SJSA1 (cell line): ENCODE measurements at places on chromosomes 2 and 18. TPM values are rescaled to one million over a fixed set of nuclear protein-coding genes. Genes with fewer than 3 reads are reported as not detected.

CLHC1 gene
- 6.6 and 15.9 TPM in 2 replicates for total RNA-seq

DNA sequence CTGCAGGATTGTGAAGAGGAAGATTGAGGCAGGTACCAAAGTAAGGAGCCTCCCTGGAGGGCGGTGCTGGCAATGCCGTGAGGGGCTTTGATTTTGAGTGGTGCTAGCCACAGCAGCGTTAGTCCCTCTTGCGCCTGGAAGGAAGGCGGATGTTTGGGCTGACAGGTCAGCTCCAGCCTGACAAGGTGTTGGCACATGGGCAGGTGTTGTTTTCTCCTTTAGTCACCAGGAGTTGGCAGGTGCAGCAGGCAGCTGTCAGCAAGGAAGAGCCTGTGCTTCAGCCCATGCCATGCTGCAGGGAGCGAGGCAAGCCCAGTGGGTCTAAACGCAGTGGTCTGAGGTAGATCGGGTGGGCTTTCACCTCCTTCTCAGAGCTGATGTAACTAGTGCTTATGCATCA, 8.5 kb downstream of the SEC11C start:
- no peaks in the 10 kb centered on the region for H3K27me3 ChIP-seq
- no peak overlapping the region for H3K4me3 ChIP-seq
- H3K36me3 ChIP-seq, result no peaks in the 10 kb centered on the region
- no peak overlapping the region for H3K27ac ChIP-seq

DNA sequence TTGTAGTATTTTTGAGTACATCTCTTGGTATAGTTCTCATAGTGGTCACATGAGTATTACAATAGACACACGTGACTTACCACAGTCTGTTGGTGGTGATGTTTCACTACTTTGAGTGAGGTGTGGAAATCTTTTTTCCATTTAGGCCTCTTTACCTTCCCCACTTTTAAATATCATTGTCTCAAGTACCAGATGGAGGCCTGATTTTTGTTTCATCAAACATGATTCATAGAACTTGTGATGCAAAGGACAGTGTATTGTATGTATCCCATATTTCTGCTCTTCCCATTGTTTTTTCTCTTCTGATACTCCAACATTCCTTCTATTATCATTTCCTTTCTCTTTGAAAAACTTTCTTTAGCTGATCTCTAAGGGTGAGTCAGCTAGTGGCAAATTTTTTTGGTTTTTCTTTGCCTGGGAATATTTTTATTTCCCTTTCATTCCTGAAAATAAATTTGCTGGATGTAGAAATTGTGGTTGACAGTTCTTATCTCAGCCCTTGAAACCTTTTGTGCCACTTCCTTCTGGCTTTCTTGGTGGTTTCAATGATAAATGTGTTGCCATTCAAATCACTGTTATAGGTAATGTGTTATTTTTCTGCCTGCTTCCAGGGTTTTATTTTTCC, 32.8 kb downstream of the RFX8 start:
- H3K4me1 ChIP-seq, result peaks cover 46% of the 10 kb centered on the region
- DNase-seq, result peak; percentile 86
- H3K36me3 ChIP-seq, result no peaks in the 10 kb centered on the region; the same call in 1 of the 2 replicates

- no peaks in the 10 kb centered on the region for H3K27me3 ChIP-seq
- H3K36me3 ChIP-seq, result no peaks in the 10 kb centered on the region
- no peak overlapping the region for H3K27ac ChIP-seq
- H3K4me3 ChIP-seq, result no peak overlapping the region
- no peak for DNase-seq
Measured at GRCh38 chr2:40827392-40827791, 375.5 kb upstream of the SLC8A1 start.

GRCh38 chr2:5839550-5839949, 147.4 kb downstream of the SOX11 start:
- DNase-seq, result no peak
- H3K27me3 ChIP-seq, result no peaks in the 10 kb centered on the region
- no peak overlapping the region for H3K27ac ChIP-seq

- no peaks in the 10 kb centered on the region for H3K36me3 ChIP-seq
- no peak overlapping the region for H3K4me3 ChIP-seq
- H3K27ac ChIP-seq, result no peak overlapping the region; the same call in 1 of the 2 replicates
Measured at GRCh38 chr2:215522237-215522636, 86.4 kb upstream of the FN1 start.

DNA sequence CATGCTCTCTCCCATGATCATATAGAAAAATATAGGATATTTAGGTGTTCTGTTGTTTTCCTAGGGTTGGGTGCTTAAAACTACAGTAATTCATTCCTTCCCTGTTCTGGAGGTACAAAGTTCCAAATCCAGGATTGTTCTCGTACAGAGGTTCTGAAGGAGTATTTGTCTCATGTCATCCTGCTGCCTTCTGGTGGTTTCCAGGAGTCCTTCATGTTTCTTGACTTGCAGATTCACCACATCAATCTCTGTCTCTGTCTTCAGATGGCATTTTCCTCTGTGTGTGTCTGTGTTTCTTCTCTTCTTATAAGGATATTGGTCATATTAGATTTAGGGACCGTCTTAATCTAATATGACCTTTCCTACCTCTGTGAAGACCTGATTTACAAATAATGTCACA, 397.9 kb downstream of the NYAP2 start:
- DNase-seq, result no peak
- H3K4me3 ChIP-seq, result no peak overlapping the region
- H3K4me1 ChIP-seq, result no peaks in the 10 kb centered on the region
- no peaks in the 10 kb centered on the region for H3K27me3 ChIP-seq
- H3K36me3 ChIP-seq, result no peaks in the 10 kb centered on the region
- H3K27ac ChIP-seq, result no peak overlapping the region

GRCh38 chr2:233349005-233349998, 5.0 kb upstream of the DGKD start:
- no peak for DNase-seq
- H3K27me3 ChIP-seq, result no peaks in the 10 kb centered on the region
- H3K4me3 ChIP-seq, result no peak overlapping the region
- H3K4me1 ChIP-seq, result peaks cover 26% of the 10 kb centered on the region

GRCh38 chr2:205372141-205372540, 310.2 kb upstream of the NRP2 start:
- no peaks in the 10 kb centered on the region for H3K36me3 ChIP-seq
- H3K27me3 ChIP-seq, result no peaks in the 10 kb centered on the region
- no peak overlapping the region for H3K4me3 ChIP-seq
- no peak for DNase-seq
- peaks cover 29% of the 10 kb centered on the region for H3K4me1 ChIP-seq
- H3K27ac ChIP-seq, result no peak overlapping the region
